ENCODE measurements at places on chromosomes 12 and 14. TPM values are rescaled to one million over a fixed set of nuclear protein-coding genes. Genes with fewer than 3 reads are reported as not detected.

Gene ASPG
- 16.8 TPM for polyA plus RNA-seq

Gene GLI1
- 17.2 TPM for polyA plus RNA-seq

Gene NDRG2
- 179 TPM for polyA plus RNA-seq

Gene OTOGL
- 1.0 TPM for polyA plus RNA-seq

Gene OR6C3
- not detected for polyA plus RNA-seq

Gene MYF6
- 0.15 TPM for polyA plus RNA-seq

Gene CIPC
- polyA plus RNA-seq = 25.0 TPM

Gene TCP11L2
- polyA plus RNA-seq = 20.1 TPM

Gene KRT74
- not detected for polyA plus RNA-seq

Gene SDR39U1
- polyA plus RNA-seq = 68.5 TPM

Gene AICDA
- polyA plus RNA-seq = 0.55 TPM

Gene LALBA
- polyA plus RNA-seq = not detected

Gene HVCN1
- 9.9 TPM for polyA plus RNA-seq

Gene MMP14
- 172 TPM for polyA plus RNA-seq

Gene FGF23
- 0.07 TPM for polyA plus RNA-seq

Gene CDCA4
- 21.4 TPM for polyA plus RNA-seq

Gene LGALS3
- polyA plus RNA-seq = 28.0 TPM

Gene KLRC2
- polyA plus RNA-seq = not detected

Gene CCDC184
- 0.29 TPM for polyA plus RNA-seq

Gene DTX1
- polyA plus RNA-seq = 15.1 TPM

Measured in right renal pelvis (tissue), 4 donors.